ENCODE measurements at places on chromosomes 2 and 18. TPM values are rescaled to one million over a fixed set of nuclear protein-coding genes. Genes with fewer than 3 reads are reported as not detected.

The ATRAID gene
- 216 TPM for total RNA-seq

The EEF1B2 gene
- total RNA-seq: 828 TPM

The FAM136A gene
- total RNA-seq: 35.5 TPM

DNA sequence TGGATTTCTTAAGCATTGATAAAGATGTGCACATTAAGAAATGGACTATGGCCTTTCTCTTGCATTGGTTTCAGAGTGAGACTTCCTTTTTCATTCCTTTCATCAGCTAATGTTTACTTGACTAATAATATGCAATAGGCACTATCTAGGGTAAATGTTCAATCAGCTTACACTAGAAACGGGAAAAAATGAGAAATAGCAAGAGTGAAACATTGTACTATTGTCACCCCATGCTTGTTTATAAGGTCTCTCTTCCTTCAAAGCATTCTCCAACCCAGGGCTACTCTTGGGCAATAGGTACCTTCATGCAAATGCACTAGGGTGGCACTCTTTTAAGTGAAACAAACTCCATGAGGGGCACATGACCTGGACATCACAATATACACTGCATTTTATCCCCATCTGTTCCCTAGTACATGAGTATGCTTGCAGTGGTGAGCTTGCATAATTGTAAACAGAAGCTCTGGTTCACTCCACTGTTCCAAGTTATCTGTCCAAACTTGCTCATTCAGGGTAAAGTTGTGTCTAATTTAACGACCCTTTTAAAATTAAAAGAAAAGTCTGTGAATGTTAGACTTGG lies 402.3 kb downstream of the ERBB4 start:
- DNase-seq: no peak

DNA sequence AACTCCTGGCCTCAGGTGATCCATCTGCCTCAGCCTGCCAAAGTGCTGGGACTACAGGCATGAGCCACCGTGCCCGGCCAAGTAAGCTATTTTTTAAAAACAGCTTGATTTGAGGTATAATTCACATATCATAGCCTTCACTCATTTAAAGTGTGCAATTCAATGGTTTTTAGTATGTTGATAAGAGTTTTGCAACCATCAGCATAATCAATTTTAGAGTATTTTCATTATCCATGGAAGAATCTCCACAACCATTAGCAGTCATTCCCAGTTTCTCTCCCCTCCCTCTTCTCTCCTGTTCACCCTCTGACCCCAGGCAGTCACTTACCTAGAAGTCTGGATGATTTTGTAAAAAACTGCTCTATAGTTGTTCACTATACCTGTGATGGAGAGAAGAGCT lies 4.7 kb upstream of the LYG2 start:
- no peak for DNase-seq

Data from fibroblast of the aortic adventitia (primary cell).